ENCODE measurements at places on chromosomes 7 and 10.

GRCh38 chr7:39609113-39609934 is 14.0 kb upstream of the RALA start:
- no peak for DNase-seq

DNA sequence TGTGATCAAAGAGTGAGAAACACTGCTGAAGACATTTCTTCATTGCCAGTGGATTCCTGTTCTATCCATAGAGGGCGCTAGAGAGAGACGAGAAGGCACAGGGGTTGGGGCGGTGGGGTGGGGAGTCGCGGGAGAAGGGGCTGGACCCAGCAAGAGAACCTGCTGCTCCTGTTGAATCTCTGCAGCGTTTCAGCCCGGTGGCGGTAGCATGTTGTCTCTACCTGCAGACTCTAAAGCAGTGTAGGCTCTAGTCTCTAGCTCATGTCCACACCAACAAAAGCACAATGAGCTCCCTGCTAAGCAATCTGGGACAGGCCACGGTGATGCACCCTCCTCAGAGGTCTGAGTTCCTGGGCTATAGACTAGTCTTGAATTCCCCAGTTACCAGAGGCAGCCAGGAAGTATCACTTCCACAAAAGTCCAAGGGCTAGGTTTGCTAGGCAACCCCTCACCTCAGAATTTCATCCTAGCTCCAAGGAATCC is 167.7 kb downstream of the DGKB start:
- DNase-seq = no peak

DNA sequence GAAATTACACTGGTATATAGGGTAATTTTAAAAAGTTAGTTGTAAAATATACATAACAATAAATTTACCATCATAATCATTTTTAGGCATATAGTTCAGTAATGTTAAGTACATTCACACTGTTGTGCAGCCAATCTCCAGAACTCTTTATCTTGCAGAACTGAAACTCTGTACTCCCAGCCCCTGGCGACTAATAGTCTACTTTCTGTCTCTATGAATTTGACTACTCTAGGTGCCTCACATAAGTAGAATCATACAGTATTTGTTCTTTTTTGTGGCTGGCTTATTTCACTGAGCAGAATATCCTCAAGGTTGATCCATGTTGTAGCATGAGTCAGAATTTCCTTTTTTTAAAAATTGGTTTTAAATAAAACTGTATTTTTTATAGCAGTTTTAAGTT is 41.4 kb downstream of the NRF1 start:
- DNase-seq = no peak

DNA sequence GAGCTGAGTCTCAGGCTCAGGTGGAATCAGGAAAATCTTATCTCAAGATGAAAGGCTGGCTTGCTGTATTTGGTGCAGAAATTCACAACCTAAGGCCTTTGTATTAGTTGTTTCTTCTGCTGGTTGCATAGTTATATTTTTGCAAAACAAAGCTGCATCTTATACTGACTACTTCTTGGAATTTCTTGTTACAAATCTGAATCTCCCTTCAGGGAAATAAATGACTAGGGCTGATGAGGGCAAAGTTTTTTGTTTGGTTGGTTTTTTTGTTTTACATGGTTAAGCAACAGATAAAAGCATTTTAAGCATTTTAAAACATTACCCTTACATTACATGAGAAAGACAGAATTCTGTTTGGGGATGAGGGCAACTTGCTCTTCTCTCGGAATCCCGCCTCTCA is 13.9 kb upstream of the LRRN3 start:
- no peak for DNase-seq

DNA sequence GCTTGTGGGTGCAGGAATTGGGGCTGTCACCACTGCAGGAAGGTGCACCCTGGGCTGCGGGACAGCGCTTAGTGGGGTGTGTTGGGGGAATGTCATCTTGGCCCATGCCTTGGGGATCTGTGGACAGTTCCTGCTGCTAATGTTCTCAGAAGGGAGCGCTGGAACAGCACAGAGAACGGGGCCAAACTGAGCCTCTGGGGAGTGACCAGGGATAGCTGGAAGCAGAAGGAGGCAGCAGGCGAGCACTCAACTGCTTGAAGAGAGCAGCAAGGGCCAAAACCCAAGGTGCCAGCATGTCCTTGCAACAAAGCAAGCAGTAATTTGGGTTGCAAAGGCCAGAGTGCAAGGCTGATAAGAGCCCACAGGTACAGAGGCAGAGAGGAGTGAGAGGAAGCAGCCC is 31.3 kb upstream of the WDFY4 start:
- DNase-seq = no peak
